ENCODE measurements at places on chromosomes 6 and 20.

GRCh38 chr6:56628105-56628504 lies 14.6 kb downstream of the DST start:
- DNase-seq, result no peak

- DNase-seq, result peak; percentile 19
Observed at GRCh38 chr6:124963831-124964763, 1.9 kb downstream of the RNF217 start.

- DNase-seq, result no peak
Observed at GRCh38 chr6:102038964-102039363, 645.5 kb downstream of the GRIK2 start.

DNA sequence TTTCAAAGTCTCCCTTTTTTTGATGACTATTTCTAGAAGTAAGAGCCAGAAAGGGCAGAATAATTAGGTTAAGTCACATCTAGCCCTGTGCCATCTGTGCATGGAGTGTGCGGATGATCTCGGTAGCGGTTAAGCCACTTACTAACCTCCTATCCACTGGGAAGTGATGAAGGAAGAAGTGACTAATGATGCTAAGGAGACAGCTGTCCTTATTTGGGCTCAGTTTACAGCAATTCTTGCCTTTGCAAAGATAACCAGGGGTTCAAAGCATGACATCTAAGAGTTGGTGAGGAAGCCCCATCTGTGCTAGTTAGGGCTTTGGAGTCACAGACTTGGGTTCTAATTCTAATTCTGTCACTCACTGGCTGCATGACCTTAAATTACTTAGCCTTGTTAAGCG lies 62.4 kb upstream of the RREB1 start:
- no peak for DNase-seq

- DNase-seq, result no peak
Observed at GRCh38 chr20:36228770-36229169, 7.5 kb upstream of the AAR2 start.

- no peak for DNase-seq
Observed at GRCh38 chr6:130423044-130423443, 57.2 kb downstream of the TMEM200A start.

GRCh38 chr6:36241728-36242127 lies 28.1 kb upstream of the PNPLA1 start:
- DNase-seq, result no peak

GRCh38 chr20:49646126-49646525 lies 67.6 kb downstream of the B4GALT5 start:
- DNase-seq, result no peak

DNA sequence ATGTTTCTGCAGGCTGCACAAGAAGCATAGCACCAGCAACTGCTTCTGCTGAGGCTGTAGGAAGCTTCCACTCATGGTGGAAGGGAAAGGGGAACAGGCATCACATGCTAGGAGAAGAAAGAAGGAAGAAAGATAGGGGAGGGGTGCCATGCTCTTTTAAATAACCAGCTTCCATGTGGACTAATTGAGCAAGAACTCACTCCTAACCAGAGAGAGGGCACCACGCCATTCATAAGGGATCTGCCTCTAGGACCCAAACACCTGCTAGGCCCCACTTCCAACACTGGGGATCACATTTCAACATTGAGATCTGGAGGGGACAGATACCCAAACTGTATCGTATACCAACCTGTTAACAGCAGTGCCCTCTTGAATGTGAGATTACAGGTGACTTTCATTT lies 46.9 kb upstream of the ARMC2 start:
- DNase-seq, result no peak

DNA sequence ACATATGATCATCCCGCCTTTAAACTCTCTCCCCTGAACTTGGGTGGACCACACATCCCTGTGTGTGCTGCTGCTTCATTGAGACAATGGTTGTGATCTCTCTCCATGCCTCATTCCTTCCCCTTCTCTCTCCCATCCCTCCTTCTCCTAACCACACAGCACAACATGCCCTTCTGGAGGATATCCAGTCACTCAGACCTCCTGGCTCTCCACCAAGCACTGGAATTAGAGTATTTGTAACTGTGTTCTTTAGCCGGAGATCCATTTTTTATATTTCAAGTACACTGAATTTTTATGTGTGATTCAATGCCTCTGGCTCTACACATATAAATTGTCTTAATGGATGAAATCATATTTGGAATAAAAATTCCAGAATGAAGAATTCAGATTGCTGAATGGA lies 287.4 kb downstream of the EYA4 start:
- DNase-seq, result no peak

- DNase-seq, result no peak
Observed at GRCh38 chr6:156379392-156380289, 397.5 kb upstream of the ARID1B start.

GRCh38 chr20:49207076-49207475 lies 12.1 kb upstream of the DDX27 start:
- no peak for DNase-seq

DNA sequence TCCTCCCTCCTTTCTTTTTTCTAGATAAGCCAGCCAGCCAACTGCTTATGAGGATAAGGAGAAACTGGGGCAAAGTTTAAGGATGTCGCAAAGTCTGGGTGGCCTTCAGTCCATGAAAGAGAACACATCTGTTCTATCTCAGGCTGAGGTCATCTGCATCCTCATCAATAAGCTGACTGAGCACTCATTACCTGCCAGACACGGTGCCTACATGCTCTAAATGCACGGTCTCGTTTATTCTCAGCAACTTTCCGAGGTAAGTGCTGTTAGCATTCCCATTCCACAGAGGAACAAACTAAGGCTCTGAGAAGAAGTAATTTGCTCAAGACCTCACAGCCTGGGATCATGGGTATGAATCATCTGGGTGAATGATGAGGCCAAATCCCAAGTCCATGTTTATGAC lies 133.1 kb downstream of the BCAS1 start:
- DNase-seq, result no peak

- no peak for DNase-seq
Observed at GRCh38 chr20:20472684-20473274, 104.9 kb downstream of the INSM1 start.

GRCh38 chr6:1390946-1391799 lies 1.8 kb downstream of the FOXF2 start:
- no peak for DNase-seq

- DNase-seq, result peak; percentile 47
Observed at GRCh38 chr6:52574709-52575501, 2.0 kb downstream of the TRAM2 start.

- DNase-seq, result no peak
Observed at GRCh38 chr6:2482773-2483172, 237.4 kb upstream of the GMDS start.

DNA sequence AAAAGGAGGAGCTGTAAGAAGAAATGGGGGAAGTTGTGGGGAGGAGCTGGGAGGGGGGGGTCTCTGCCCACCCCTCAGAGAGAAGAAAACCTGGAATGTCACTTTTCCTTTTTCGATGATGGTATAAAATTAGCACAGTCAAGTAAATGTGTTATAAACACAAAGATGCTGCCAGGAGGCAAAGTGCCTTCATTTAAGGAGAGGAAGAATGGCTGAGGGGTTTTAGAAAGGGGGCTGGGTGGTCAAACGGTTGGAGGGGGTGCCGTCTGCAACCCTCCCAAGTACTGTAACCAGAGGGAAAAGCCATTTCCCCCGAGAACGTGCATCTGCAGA lies 25.0 kb downstream of the PMEPA1 start:
- DNase-seq, result no peak

GRCh38 chr6:165308926-165309731 lies at the start of gene C6orf118:
C6orf118 (minus strand) TSS chr6:165309605; CDS start chr6:165309586, 19 bp downstream.
- no peak for DNase-seq

GRCh38 chr6:111837641-111838500 lies 35.4 kb downstream of the FYN start:
- DNase-seq, result no peak

- DNase-seq, result no peak
Observed at GRCh38 chr6:107266563-107266962, 151.2 kb upstream of the BEND3 start.

DNA sequence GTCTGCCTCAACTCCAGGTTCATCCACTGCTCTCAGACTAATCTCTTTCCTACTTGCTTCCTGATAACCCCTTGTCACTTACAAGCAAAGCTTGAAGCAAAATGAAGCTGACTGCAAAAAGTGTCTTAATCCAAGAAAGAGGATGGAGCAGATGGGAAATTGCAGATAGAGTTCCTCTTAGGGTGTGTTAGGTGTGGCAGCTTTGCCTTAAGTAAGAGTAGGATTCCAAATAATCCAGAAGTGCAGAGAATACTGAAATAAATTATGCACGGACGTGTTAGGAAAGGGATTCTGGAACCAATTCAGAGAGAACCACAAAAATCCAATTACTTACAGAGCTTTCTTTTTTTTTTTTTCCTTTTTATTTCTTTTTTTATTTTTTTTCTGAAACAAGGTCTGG lies 6.1 kb upstream of the RPL7L1 start:
- no peak for DNase-seq

GRCh38 chr20:19620446-19620845 lies 137.6 kb upstream of the RIN2 start:
- no peak for DNase-seq

DNA sequence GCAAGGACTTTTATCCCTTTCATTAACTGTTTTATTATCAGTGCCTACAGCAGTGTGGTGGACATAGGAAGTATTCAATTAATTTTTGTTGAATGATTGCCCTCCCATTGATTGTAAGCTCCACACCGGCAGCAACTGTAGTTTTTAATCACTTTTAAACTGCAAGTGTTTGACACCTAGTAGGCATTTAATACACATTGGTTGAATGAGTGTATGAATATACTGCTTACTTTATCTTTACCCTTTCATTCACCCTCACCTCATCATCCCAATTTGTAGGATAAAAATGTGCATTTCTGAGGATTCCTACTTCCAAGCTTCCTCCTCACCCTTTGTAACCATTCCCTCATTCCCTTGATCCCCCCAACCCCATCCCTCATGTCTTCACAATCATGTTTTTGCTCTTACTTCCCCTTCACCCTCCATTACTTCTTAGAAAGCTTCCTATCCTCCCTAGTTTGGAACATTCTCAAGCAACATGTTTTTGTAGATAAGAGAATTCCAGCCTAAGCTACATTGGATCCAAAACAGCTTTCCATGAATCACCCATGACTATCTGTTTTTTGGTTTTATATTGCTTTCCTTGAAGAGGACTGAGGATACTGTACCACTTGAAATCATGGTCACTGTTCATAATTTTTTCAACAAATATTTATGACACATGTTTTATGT lies 955 bp upstream of the SLC26A8 start:
- DNase-seq, result no peak

GRCh38 chr6:120202878-120203277 lies 853.3 kb upstream of the MAN1A1 start:
- no peak for DNase-seq

- DNase-seq, result peak; percentile 65
Observed at GRCh38 chr20:58692579-58693225, at the start of gene NPEPL1. NPEPL1 (plus strand) TSS chr20:58692800; CDS start chr20:58692901, 101 bp downstream.

DNA sequence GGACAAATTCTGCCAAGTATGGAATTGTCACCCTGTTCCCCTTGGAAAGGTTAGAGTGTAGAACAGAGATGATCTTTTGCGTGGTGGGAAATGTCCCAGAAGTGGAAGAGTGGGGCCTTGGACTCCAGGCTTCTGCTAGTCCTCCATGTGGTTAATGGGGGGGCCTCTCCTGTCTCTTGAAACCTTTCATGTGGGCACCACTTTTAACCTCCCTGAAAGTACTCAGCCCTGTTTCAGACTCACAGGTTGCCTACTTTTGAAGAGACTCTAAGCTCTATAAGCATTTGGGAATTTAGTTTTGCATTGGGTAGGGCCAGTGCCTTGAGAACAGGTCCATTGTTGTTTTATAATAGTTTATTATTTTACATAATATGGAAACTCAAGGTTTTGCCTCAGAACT lies 17.5 kb downstream of the RREB1 start:
- DNase-seq, result no peak

DNA sequence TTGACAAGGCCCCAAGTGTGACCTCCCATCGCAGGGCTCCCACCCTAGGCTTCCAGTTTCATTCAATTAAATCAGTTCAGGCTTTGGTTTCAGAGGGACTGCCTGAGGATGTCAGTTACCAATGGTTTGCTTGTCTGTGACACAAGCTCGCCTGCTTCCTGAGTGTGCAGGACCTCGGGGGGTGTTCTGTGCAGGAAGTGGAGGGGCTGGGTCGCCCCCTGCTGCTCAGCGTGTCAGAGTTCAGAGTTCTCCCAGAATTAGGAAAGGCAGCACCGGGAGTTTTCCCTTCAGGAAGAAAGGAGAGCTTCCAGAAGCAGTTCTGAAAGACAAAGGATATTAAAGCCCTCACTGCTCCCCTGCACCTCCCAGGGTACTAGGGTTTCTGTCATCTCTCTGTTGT lies 50.8 kb upstream of the TGM3 start:
- no peak for DNase-seq

DNA sequence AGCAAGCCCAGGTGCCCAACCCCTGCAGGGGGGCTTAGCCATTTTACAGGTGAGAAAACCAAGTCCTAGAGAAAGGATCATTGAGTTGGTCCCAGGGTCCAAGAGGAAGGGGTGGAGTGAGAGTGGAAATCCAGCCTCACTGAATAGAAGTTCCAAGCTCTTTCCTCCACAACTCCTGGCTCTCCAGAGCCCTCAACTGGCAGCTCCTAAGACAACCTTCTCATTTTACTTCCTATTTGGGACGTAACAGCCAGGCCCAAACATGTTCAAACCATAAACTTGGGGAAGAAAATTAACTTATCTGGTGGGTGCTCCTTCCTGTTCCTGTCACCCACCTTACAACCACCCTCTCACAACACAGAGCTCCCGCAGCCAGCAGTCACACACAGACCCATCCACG lies 57.9 kb downstream of the PRND start:
- DNase-seq, result no peak

DNA sequence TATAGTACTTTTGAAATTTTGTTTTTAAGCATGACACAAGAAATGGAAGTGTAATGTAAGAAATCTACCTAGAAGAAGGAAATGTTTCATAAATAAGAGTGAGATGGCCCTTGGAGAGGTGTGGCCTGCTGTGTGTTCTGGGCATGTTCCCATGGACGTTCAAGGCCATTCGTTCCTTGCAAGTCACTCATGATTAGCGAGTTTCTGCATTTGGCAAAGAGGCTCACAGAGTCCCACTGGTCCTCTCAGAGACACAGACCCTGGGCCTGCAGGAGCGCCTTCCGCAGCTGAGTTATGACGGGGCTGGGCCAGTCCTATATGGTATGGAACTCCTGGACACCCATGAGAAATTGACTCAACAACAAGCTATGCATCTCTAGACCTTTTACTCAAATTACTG lies 7.2 kb downstream of the THBS2 start:
- DNase-seq, result no peak

- no peak for DNase-seq
Observed at GRCh38 chr20:11694467-11694866, 223.2 kb upstream of the BTBD3 start.

GRCh38 chr6:35776364-35777215 lies at the start of gene CLPSL2:
CLPSL2 (plus strand) TSS chr6:35776598; CDS start chr6:35776619, 21 bp downstream.
- DNase-seq, result no peak

GRCh38 chr20:53752583-53752970 lies 158.9 kb upstream of the ZNF217 start:
- no peak for DNase-seq

DNA sequence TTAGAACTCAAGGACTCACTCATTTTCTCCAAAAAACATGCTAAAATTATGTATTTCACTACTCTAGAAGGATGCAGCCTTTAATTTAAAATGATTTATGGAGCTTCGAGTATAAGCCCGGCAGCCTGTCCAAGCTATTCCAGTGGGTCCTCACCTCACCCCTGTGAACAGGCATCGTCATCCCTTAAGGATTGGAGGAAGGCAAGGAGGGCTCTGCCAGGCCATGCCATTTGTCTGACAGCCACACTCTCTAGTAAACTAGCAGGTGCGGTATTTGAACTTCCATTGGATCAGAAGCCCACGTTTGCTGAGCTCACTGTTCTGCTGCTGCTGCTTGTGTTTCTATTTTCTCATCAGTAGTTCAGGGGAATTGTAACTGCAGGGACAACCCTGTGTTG lies 39.8 kb upstream of the NAA20 start:
- DNase-seq, result no peak

Measured in hematopoietic multipotent progenitor cell treated with erythropoietin and hydrocortisone succinate and interleukin-3 and kit ligand, for 17 days (in vitro differentiated cells).